CD8-positive, alpha-beta memory T cell (primary cell): ENCODE measurements at places on chromosomes 13 and 19.
A peak's percentile ranks its signal among the peaks of the same experiment; 100 is the strongest.

- DNase-seq = peak; percentile 41
Observed at GRCh38 chr19:10510301-10510802, 6.9 kb downstream of the S1PR5 start.

GRCh38 chr13:27300941-27301586 is 30.4 kb downstream of the RASL11A start:
- no peak for DNase-seq

DNA sequence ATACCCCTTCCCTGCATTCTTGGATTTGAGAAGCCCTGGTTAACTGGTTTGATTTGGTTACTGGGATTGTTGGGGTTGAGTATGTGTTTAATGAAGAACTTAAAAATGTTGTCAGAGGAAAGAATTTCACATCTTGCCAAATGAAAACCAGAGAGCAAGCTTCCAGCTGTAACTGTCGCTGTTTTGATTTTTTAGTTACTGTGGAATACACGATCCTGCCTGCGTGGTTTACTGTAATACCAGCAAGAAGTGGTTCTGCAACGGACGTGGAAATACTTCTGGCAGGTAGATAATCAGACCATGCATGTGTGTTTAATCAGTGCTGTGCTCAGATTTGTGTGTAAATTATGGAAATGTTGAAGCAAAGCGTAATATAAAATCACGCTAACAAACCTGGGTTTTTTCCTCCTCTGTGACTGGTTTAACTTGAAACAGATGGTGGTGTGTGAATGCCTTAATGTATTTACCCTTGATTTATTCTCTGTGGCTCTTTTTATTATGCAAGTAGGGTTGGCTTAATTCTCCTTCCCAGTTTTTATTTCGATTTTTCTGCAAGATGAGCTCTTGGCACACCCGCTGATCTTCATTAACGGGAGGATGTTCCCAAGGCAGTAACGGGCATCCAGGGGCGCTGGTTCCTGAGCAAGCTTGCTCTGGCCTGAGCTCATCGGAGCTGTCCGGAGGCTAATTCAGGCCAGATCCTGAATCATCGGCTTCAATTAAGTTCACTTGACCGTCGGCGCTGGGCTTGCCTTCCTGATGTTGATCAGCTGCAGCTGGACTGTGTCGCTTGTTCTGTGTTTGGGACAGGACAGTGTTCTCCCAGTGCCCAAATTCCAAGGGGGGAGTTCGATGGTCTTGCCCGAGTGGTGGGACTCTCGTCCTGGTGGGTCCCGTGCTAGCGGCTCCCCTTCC is 16.0 kb downstream of the UPF1 start:
- no peak for DNase-seq

DNA sequence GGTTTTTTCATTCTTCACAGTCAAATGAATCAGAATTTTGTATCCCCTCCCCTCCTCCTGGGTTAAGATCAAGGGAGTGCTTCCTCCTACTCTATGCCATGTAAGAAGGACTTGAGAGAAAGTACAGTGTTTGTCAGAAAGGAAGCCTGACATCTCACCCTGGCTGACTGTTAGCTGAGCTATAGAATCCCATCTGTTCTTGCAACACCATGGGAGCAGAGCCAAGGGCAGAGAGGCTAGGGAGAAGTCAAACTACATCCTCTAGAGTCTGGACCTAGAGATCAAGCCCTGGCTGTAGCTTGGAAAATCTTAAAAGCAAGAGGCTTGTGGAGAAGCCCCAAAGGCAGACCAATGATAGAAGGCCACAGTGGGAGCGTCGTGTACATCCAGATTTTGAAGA is 145.9 kb downstream of the OLFM4 start:
- no peak for DNase-seq

DNA sequence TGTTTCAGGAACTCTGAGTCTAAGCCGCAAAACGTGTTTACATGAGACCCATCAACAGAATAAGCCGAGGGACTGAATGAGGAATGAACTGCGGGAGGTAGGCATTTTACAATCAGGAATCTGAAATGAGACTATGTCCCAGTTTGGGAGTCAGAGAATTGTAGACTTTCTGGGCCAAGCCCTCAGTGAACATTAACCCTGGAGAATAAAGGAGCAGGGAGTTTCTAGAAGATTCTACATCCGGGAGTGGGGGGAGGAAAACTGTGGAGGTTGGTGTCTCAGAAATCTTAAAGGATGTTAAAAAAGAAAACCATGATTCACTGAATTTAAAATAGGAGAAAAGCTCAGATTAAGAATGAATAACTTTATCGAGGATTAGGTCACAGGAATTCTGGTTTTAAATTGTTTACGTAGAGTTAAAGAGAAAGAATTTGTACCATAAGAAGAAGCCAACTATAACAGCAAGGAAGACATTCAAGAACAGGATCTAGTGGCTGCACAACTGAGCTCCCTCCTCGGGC is 18.5 kb downstream of the RFX2 start:
- no peak for DNase-seq

DNA sequence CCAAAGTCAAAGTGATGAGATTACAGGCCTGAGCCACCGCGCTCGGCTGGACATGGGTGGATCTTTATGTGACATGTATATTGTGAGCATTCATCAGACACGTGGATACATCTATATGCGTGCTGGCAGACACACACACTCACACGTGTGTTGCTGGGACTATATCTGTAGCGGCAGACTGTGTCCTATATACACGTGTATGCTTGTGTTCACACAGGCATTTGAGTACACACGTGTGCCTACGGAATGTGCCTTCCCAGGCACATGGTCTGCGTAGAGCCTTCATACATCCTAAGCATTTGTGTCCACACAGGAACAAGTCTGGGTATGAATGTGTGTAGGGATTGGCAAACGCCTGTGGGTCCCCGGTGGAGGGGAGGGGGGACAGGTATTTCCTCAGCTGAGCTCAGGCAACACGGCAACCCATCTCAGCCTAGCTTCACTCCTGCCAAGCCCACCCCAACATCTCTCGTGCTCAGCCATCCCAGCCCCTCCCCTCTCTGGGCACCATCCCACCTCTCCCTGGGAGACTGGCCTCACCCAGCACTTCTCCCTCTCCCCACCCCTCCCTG is 2.6 kb downstream of the UNC13A start:
- no peak for DNase-seq

- DNase-seq = no peak
Observed at GRCh38 chr19:32637480-32637879, 37.5 kb downstream of the ANKRD27 start.

DNA sequence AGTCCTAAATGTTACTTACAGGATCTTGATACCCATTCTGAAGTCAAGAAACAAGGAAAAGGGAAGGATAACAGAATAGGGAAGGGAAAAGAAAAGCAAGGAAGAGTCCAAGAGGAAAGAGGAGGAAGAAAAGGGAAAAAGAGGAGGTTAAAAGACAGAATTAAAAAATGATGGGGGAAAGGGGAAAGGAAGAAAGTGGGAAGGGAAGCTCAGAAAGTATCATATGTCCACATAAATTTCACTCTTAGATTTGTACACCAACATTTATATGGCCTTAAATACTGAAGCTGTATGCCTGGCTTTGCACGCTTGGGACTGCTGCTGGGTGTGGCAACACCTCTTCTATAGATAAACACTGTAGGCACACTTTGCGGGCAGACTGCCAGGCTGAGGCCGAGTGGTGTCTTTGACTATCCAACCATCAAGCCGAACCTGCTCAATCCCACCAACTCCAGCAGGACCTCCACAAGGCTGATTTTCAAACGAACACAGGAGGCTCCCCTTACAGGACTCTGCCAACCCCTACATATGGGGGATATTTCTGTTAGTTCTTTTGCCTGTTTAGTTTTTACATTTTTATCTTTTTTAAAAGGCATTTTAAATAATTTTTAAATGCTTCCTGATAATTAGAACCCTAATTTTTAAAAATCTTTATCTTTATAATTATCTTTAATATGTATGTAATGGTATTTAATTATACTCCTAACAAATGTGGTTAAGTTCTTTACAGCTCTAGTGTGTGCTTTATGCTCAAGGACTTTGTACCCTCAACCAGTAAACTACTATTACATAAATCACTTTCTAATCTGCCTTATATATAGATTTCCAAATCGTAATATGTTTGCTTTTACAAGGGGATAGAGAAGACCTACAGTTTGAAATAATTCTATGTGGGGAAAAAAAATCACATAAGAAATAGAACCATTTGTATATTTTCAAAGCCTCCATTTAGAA is 154.2 kb downstream of the DIAPH3 start:
- DNase-seq = no peak

- DNase-seq = no peak
Observed at GRCh38 chr13:98505217-98505616, 71.7 kb downstream of the STK24 start.

GRCh38 chr13:40648841-40649240 is 17.6 kb downstream of the FOXO1 start:
- DNase-seq = no peak

GRCh38 chr13:40341096-40341471 is 325.4 kb downstream of the FOXO1 start:
- no peak for DNase-seq

DNA sequence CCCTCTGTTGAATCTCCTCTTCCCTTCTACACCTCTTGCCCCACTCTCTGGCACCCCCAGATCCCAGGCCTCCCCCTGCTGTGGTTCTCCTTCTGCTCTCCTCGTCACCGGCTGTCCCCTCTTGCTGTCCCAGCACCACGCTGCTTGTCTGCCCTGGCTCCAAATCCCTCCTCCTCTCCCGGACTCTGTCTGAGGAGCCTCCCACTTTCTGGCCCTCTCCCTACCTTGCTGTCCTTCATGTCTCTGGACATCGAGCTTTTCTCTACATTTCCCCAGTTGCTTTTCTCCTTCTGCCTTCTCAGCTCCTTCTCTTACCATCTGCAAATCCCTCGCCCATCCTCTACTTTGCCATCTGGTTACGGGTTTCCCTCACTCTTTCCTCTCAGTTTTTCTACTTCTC is 1.2 kb downstream of the ZNF347 start:
- DNase-seq = no peak
